Activated T-helper 1 cell treated with anti-CD3 and anti-CD28 coated beads, Interleukin-12 subunit alpha, Interleukin-12 subunit beta, Interleukin-2, Interleukin-4 antibody, amounts not matched to agents 30 ng/mL and 10 ng/mL and 1 ng/mL, durations not matched to agents 14 hours and 24 hours and 36 hours (primary cell): ENCODE measurements at places on chromosomes 7 and 10. TPM values are rescaled to one million over a fixed set of nuclear protein-coding genes. Genes with fewer than 3 reads are reported as not detected.
A peak's percentile ranks its signal among the peaks of the same experiment; 100 is the strongest.

- H3K36me3 ChIP-seq = peaks cover 30% of the 10 kb centered on the region
- H3K27me3 ChIP-seq = peaks cover 19% of the 10 kb centered on the region
- H3K4me1 ChIP-seq = peaks cover 16% of the 10 kb centered on the region
- no peak for DNase-seq
- no peak overlapping the region for H3K27ac ChIP-seq
- H3K4me3 ChIP-seq = peak overlapping the region; percentile 23
These were observed 4.6 kb downstream of the ATP6V1F start for GRCh38 chr7:128867241-128867640.

Gene DNAH11
- total RNA-seq = 1.3 and 1.7 TPM in 2 replicates

- DNase-seq = no peak
- H3K27me3 ChIP-seq = peaks cover 2% of the 10 kb centered on the region
- H3K27ac ChIP-seq = no peak overlapping the region
- H3K36me3 ChIP-seq = no peaks in the 10 kb centered on the region
These were observed 99.4 kb downstream of the ITGA8 start for GRCh38 chr10:15620337-15620736.

GRCh38 chr7:27808626-27809025, 68.7 kb downstream of the TAX1BP1 start:
- DNase-seq = no peak
- no peaks in the 10 kb centered on the region for H3K27me3 ChIP-seq
- no peak overlapping the region for H3K27ac ChIP-seq
- no peak overlapping the region for H3K4me3 ChIP-seq
- peaks cover 16% of the 10 kb centered on the region for H3K36me3 ChIP-seq
- no peaks in the 10 kb centered on the region for H3K4me1 ChIP-seq

GRCh38 chr10:60375293-60376004, 14.2 kb downstream of the ANK3 start:
- DNase-seq = no peak
- no peaks in the 10 kb centered on the region for H3K4me1 ChIP-seq
- H3K4me3 ChIP-seq = no peak overlapping the region
- no peaks in the 10 kb centered on the region for H3K36me3 ChIP-seq

DNA sequence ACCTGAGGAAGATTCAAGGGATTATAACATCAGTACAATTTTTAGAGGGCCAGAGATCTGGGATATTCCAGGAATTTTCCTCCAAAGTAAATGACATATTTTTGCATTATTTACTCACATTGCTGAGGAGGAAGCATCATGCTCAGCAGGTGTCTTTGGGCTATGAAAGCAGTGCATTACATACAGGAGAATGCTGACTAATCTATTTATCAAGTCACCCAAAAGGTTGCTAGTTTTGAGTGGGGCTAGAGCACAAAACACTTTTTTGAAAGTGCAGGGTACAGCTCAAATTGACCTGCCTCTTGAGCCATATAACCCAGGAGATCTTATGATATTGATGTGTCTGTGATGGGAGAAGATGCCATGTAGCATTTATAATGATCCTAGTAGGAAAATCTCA, 603.1 kb downstream of the POM121L12 start:
- H3K4me3 ChIP-seq = no peak overlapping the region
- H3K4me1 ChIP-seq = no peaks in the 10 kb centered on the region
- DNase-seq = no peak
- H3K27ac ChIP-seq = no peak overlapping the region

Gene CTAGE8
- 1.3 and 2.0 TPM in 2 replicates for total RNA-seq

DNA sequence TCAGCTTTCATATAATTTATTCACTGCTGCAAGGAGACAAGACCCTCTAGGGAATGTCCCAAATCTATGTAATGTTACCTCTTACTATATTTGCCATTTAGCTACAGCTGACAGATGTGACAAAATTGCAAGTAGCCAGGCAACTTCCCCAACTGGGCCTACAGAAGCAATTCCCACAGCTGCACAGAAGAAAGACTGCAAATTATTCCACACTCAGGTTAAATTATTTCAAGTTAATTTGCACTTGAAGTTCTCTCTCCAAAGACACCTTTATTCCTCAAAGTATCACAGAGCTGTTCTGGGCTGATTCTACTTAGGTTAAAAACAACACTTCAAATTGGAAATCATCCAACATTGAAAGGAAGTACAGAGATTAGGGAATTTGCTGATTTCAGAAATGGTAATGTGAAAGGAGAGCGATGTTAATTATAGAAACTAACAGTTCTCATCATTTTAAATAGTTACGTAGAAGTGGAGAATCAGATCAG, 133.6 kb downstream of the THSD7A start:
- no peaks in the 10 kb centered on the region for H3K27me3 ChIP-seq
- H3K27ac ChIP-seq = no peak overlapping the region
- H3K36me3 ChIP-seq = no peaks in the 10 kb centered on the region
- no peaks in the 10 kb centered on the region for H3K4me1 ChIP-seq
- H3K4me3 ChIP-seq = no peak overlapping the region

Gene KIAA1549
- total RNA-seq = 0.59 and 0.75 TPM in 2 replicates

DNA sequence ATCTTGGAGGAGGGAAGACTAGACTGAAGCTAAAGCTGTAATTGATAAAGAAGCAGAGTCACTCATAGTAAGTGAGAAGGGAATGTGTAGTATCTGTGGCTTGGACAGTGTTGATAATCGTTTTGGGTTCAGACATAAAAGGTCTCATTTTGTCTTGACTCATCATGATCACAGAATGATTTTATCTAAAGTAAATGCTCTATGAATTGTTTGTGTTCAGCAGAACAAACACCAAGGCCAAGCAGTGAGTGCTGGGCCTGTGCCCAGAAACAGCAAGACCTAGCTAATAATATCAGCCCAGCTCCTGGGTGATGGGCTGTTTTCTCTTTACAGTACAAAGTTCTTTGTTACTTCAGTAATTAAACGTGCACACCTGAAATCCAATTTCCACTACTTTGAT, 26.7 kb upstream of the CD36 start:
- no peak for DNase-seq
- H3K4me1 ChIP-seq = no peaks in the 10 kb centered on the region
- no peak overlapping the region for H3K27ac ChIP-seq
- H3K4me3 ChIP-seq = no peak overlapping the region
- H3K27me3 ChIP-seq = no peaks in the 10 kb centered on the region
- H3K36me3 ChIP-seq = no peaks in the 10 kb centered on the region

GRCh38 chr10:125291836-125292235, 131.5 kb upstream of the CTBP2 start:
- no peaks in the 10 kb centered on the region for H3K27me3 ChIP-seq
- H3K27ac ChIP-seq = no peak overlapping the region
- no peaks in the 10 kb centered on the region for H3K4me1 ChIP-seq
- H3K4me3 ChIP-seq = no peak overlapping the region
- no peak for DNase-seq
- no peaks in the 10 kb centered on the region for H3K36me3 ChIP-seq

GRCh38 chr10:44384601-44385025, 284 bp downstream of the CXCL12 start:
- H3K36me3 ChIP-seq = no peaks in the 10 kb centered on the region
- no peak overlapping the region for H3K4me3 ChIP-seq
- H3K4me1 ChIP-seq = no peaks in the 10 kb centered on the region
- peaks cover 29% of the 10 kb centered on the region for H3K27me3 ChIP-seq

DNA sequence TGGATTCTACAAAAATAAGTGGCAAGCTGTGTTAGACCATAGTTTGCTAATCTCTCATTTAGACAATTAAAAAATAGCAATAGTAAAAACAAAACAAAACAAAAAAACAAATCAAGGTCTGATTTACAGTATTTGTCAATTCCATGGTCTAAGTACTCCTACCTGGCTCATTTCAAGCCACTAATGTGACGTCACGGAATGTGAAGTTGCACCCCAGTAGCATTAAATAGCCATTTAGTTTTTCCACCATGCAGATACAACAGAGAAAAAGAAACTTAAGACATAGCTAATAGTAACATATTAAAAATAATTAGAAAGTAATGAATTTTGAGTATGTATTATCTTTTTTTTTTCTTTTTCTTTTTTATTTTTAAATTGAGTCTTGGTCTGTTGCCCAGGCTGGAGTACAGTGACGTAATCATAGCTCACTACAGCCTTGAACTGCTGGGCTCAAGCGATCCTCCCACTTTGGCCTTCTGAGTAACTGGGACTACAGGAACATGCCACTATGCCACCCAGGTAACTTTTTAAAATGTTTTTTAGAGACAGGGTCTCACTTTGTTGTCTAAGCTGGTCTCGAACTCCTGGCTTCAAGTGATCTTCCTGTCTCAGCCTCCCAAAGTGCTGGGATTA, 101.2 kb downstream of the MKX start:
- no peak for DNase-seq
- H3K27ac ChIP-seq = no peak overlapping the region
- H3K36me3 ChIP-seq = no peaks in the 10 kb centered on the region

Gene ABCB1
- total RNA-seq = 3.3 and 3.6 TPM in 2 replicates

DNA sequence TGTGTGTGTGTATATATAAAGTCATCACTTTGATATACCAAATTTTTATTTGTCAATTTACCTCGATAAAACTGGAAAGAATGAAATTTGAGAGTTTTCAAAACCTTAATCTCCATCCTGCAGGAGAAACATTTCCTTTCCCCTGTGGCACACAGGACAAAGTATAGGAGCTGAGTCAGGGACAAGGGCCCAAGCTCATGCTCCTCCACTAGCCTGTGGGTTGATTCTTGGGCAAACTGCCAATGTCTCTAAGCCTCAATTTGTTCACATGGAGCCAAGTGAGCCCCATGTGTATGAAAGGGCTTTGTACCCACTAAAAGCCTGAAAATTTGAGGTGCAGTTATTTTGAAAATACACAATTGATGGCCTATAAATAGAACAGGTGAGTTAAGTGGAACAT, 60.3 kb upstream of the IL6 start:
- H3K36me3 ChIP-seq = peaks cover 9% of the 10 kb centered on the region
- peaks cover 52% of the 10 kb centered on the region for H3K4me1 ChIP-seq
- no peak overlapping the region for H3K4me3 ChIP-seq
- H3K27me3 ChIP-seq = peaks cover 8% of the 10 kb centered on the region

- H3K36me3 ChIP-seq = peaks cover 62% of the 10 kb centered on the region
- DNase-seq = no peak
- H3K27ac ChIP-seq = no peak overlapping the region
- H3K4me1 ChIP-seq = peaks cover 60% of the 10 kb centered on the region
These were observed 110.1 kb downstream of the ARID5B start for GRCh38 chr10:62011558-62011957.

DNA sequence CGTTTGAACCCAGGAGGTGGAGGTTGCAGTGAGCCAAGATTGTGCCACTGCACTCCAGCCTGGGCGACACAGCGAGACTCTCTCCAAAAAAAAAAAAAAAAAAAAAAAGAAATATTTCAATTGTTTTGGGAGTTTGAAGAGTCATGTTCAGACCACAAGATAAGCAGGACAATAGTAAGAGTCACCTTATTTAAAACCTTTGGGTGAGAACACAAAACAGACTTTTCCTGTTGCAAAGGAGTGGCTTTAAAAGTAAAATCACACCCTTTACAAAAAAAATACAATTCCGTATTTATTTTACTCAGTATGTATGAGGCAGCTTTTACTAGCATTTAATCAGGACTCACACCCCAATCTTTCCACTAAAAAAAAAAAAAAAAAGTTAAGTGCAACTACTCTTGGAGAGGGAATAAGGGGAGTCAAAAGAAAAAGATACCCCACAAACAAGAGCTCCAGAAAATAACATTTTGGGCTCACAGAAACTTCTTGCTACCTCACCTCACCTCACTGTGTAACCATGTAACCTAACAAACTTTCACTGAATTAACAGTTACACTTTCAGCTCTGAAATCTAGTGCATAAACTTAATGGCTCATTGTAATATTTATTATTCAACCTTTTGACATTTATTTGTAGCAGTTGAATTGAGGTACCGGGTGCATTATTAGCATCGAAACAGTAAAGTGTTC, 11.2 kb downstream of the SKIDA1 start:
- peaks cover 7% of the 10 kb centered on the region for H3K36me3 ChIP-seq
- H3K4me1 ChIP-seq = peaks cover 28% of the 10 kb centered on the region
- no peak for DNase-seq
- no peak overlapping the region for H3K27ac ChIP-seq
- peaks cover 78% of the 10 kb centered on the region for H3K27me3 ChIP-seq
- H3K4me3 ChIP-seq = no peak overlapping the region

- DNase-seq = no peak
- peaks cover 3% of the 10 kb centered on the region for H3K27me3 ChIP-seq
- no peak overlapping the region for H3K4me3 ChIP-seq
- no peak overlapping the region for H3K27ac ChIP-seq
- peaks cover 3% of the 10 kb centered on the region for H3K36me3 ChIP-seq
These were observed 117.9 kb downstream of the AOAH start for GRCh38 chr7:36606153-36606975.

DNA sequence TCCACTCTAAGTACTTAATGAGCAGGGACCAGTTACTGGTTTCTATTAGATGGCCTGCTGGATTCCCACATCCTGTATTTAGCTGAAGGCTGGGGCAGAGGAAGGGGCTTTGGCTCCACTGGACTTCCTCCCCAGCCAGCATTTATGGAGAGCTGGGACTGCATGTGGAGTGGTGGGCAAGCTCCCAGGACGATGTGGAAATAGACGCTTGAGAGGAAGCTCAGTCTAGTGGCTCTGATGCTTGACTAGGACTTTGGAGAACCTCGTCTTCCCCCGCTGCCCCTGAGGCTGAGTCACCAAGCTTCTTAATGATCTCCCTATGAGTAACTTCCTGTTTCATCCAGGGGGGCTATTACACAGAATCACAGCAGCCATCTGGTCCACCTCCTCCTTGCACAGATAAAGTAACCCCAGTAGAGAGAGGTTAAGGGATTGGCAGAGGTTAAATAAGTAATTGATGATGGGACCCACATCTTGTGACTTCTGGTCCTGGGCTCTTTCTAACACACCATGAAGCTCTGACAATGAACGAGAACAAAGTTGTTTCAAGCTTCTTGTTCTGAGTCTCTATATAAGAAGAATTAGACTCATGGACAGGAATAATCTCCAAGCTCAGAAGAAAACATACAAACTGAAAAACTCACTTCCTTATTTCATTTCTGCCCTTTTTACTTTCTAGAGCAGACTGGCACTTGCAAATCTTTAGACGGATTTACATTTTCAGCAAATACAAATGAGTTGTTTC, 126.2 kb downstream of the PRPF18 start:
- DNase-seq = no peak
- H3K36me3 ChIP-seq = no peaks in the 10 kb centered on the region
- H3K27me3 ChIP-seq = peaks cover 16% of the 10 kb centered on the region
- no peak overlapping the region for H3K27ac ChIP-seq
- H3K4me3 ChIP-seq = no peak overlapping the region

Gene EN2
- total RNA-seq = not detected in 2 replicates

Gene TCAF2
- 22.9 and 23.5 TPM in 2 replicates for total RNA-seq

Gene HOXA1
- 0.16 and 0.24 TPM in 2 replicates for total RNA-seq

Gene CLEC5A
- total RNA-seq = not detected in 2 replicates

- H3K4me1 ChIP-seq = no peaks in the 10 kb centered on the region
- H3K36me3 ChIP-seq = no peaks in the 10 kb centered on the region
- H3K27me3 ChIP-seq = no peaks in the 10 kb centered on the region
These were observed 421.4 kb downstream of the SDK1 start for GRCh38 chr7:3722396-3722922.
